Left renal pelvis (tissue), 4 donors: ENCODE measurements at places on chromosomes 4 and X.

- no peak for DNase-seq
These were observed 94.2 kb downstream of the GPAT3 start for GRCh38 chr4:83629945-83630721.

GRCh38 chr4:71978210-71978835 is 53.5 kb upstream of the NPFFR2 start:
- no peak for DNase-seq

DNA sequence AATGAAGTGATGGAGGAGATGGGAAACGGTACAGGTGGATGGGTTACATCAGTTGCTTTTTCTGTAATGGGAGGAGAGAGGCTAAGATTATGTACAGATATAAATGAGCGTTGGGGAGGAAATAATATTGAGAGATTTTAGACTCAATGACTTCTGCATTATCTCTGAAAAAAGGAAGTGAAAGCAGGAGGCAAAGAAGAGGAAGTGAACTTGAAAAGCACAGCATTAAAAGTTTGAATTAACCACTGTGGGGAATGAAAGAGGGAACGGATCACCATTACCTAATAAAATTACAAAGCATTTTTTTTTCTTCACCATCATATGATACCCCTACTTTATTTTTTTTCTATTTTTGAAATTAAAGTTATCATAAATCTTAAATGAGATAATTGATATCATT is 1025.5 kb downstream of the RPA4 start:
- no peak for DNase-seq

GRCh38 chr4:80492761-80493160 is 157.2 kb downstream of the CFAP299 start:
- DNase-seq: no peak

DNA sequence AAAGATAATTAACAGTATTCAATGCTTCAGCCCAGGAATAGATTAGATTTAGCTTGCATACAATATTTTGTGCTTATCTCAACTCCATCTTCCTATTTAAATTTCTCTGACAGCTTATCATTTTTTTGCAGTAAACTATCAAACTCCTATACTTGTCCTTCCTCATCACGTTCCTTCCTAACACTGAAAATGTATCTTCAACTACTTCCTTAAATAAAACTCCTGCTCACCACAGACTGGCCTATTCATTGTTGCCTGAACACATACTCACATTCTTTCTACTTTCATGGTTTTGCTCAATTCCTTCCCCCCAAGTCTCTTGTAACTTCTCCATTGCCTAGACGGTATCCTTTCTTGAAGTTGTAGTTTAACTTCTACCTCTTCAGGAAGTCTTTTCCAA is 28.5 kb upstream of the PTPN13 start:
- no peak for DNase-seq

DNA sequence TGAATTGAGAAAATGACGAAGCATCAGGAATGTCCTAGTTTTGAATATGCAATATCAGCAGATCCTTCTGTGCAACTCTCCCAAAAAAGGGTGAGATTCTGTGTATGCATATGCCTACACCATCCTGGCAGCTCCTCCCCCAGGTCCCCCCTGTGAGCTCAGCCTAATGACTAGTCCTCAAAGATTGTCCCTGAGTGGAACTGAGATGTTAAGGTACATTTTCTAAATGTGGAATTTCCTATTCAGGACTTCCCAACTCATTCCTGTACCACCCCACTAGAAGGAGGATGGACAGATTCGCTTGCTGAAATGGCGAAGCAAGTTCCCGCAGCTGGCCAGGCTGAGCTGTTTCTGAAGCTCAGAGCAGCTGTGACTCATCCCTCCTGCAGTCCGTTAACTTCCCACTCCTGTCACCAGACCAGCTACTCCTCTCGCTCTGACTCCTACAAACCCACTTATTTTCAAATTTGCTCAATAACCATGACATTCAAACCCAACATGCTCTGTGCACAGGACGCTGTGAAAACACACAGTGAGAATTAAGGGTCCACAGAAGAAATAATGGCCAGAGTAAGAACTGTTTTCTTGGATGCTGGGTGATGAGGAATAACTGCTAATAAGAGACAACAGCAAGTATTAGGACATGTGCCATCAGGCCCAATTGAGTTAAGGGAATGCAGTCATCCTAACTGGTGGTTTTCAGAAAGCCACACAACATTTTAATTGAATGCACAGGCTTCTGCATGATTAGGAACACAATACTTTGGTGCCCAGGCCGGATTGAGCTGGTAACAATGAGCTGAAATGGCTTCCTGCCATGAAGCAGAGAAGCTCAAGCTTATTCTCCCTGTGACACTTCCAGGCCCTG is 40.0 kb upstream of the IRF2 start:
- peak; percentile 33 for DNase-seq

DNA sequence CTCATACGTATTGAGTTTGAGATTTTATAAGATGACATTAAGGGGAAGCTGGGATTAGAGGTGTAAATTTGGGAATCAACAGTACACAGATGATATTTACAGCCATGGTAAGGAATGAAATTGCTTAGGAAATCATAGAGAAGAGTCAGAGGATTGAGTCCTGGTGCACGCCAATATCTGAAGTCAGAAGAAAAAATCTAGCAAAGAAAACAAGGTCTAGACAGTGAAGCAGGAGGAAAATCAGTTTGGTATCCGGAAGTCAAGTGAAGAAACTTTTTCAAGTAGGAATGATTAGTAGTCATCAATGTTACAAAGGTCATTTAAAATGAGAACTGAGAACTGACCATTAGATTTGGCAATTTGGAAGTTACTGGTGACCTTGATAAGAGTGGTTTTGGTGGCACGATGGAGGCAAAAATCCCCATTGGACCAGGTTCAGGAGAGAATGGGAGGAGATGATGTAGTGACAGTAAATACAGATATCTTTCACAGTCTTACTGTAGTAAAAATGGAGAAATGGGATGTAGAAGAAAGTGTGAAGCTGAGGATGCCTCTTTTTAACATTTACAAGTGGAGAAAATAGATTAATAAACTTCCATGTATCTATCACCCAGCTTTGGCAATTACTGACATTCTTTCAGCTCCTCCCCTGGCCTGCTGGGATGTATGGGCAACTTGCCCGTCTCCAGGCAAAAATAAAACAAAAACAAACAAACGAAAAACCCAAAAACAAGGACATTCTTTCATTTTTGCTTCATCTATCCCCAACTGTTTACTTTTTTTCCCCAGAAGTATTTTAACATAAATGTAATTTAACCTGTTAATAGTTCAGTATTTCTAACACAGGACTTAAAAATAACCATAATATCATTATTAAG is 11.4 kb upstream of the GPR34 start:
- no peak for DNase-seq

DNA sequence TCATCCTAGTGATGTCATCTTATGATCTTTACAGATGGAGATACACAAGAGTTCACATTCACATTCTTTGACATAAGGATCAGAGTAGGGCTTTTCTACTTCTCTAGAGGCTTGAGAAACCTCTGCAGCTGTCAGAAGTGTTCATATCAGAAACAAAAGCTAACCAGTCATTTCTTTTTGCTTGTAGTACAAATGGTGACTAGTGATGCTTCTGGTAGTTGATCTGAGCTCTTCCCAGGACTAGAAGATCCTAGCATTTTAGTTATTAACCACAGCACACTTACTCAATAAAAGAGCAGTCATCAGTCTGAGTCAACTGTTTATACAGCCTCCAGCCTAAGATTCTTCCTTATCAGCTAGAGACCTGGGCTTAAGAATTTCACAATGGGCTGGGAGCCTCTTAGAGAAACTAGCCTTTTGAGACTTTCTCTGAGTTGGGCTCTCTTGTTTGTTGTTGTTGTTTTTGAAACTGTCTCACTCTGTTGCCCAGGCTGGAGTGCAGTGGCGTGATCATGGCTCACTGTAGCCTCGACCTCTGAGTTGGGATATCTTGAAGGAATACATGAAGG is 84.1 kb downstream of the TMEM164 start:
- no peak for DNase-seq

- DNase-seq: no peak
These were observed 44.9 kb downstream of the ZNF182 start for GRCh38 chrX:47958761-47959342.

DNA sequence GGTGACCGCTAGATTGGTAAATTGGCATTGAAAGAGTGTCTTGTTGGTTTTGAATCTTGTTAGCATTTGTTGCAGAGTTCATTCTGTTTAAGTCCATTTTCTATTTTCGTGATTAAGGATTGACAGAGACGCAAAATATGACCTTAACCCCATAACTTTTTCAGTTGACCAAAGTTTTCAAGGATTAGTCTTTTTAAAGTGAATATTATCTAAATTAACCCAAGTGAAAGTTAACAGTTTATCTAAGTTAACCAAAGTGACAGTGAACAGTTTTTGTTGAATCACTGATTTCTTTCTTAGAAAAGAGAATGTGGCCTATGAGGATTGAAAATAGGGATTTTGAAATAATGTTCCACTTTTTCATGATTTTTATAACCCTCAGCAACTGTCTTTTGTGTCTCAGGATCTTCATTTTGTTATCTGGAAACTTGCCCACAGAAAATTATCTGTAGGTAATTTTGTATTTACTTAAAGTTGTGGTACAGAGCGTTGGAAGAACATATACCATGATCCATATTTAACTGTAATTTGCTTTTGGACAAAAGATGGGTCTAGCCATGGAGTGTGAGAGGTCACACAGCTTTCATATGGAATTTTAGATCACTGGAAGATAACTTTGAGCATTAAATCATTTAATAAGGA is 3.3 kb downstream of the CPEB2 start:
- no peak for DNase-seq

DNA sequence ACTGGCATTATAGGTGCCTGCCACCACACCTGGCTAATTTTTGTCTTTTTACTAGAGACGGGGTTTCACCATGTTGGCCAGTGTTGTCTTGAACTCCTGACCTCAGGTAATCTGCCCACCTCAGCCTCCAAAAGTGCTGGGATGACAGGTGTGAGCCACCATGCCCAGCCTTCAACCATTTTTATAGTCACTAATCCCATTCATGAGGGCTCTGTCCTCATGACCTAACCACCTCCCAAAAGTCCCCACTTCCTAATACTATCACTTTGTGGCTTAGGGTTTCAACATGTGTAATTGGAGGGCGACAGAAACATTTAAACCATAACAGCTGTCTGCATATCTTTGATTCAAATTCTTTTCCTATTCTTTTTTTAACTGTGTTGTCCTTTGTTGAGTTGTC is 229.6 kb upstream of the AGA start:
- no peak for DNase-seq

DNA sequence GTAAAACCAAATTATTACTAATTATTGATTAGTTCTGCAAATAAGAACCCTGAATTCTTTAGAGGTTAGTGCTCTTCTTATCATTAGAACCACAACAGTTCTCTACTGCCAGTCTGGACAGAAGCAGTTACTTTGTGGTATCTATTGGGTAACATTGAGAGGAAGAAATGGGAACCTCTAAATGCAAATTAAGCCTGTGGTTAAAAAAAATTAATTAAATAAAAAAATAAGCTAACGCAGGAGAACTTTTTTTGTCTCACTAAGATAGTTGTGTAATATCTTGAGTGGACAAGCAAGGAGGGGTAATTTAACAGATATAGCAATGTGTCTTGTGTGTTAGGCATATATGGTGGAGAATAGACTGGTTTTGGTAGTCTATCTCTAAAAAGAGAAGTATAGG is 32.9 kb upstream of the TET2 start:
- DNase-seq: no peak

GRCh38 chr4:112616984-112617383 is 19.7 kb downstream of the ZGRF1 start:
- no peak for DNase-seq
